ENCODE measurements at places on chromosomes 3 and 15.

DNA sequence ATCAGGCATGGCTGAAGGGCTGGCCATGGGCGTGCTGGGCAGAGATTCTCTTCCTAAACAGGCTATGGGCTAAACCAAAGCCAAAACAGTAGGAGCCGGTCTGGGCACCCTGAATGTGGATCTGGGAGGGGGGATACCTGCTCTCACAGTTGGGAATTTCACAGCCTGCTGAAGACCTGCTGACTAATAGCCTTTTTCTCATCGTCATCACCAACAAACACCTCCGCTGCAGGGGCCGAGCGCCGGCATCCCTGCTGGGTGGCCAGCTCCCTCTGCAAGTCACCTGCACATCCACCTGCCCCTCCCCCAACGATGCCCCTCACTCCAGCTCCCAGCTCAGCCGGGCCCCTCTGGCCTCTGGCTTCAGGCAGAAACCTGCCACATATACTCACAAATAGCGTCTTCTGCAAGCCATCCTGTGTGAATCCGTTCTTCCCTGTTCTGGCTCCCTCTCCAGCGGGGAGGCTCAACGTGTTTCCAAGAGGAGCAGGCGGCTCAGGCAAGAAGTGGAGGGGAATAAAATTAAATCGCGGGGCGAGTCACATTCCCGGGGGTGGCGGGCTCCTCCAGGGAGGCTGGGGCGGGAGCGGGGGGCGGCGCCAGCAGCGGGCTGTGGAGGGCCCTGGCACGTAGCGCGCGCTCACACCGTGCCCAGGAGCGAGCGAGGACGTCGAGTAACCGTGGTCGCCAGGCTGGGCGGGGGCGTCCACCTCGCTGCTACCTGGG lies 466 bp downstream of the IQSEC1 start:
- DNase-seq, result no peak

GRCh38 chr3:194129581-194130133 lies 6.3 kb upstream of the HES1 start:
- no peak for DNase-seq

DNA sequence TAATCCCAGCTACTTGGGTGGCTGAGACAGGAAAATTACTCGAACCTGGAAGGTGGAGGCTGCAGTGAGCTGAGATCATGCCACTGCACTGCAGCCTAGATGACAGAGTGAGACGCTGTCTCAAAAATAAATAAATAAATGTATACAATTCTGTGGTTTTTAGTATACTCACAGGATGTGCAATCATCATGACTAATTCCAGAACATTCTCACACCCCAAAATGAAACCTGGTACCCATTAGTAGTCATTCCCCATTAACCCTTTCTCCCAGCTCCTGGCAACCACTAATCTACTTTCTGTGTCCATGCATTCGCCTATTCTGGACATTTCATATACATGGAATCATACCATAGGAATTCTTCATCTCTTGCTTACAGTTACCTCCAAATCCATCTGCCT lies 44.5 kb downstream of the LRRFIP2 start:
- no peak for DNase-seq

DNA sequence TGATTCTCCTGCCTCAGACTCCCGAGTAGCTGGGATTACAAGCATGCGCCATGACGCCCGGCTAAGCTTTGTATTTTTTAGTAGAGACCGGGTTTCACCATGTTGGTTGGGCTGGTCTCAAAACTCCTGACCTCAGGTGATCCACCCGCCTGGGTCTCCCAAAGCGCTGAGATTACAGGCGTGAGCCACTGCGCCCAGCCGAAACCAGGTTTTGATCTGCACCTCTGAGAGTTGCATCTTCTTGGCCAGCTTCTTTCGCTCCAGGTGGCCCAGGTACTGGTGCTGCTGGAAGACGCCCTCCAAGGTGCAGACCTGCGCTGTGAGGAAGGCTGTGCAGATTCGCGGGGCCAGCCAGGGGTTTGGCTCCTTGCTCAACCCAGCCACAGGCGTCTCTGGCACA lies 275.4 kb upstream of the LRRC3B start:
- no peak for DNase-seq

- DNase-seq, result no peak
These were observed 309.8 kb downstream of the GBE1 start for GRCh38 chr3:81451611-81452010.

DNA sequence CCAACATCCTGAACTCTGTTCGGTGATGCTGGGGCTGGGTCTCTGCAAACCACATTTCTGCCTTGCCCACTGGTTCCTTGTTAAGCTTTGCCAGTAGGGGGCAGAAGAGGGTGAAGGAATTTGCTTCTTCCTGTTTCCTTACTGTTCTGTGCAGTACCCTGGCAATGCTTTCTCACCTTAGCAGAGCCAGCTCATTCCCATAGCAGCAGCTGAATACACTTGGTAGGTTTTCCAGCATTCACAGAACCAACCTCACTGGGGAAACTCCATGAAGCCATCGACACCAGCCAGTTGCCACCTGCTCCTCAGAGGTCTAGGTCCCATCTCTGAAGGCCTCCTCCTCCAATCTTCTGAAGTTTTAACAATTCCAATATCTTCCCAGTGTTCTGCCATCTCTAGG lies 308.4 kb downstream of the PDCD6IP start:
- no peak for DNase-seq

- DNase-seq, result no peak
These were observed 11.7 kb downstream of the ATP2C1 start for GRCh38 chr3:130905551-130905950.

GRCh38 chr3:108225221-108225620 lies 3.0 kb upstream of the IFT57 start:
- DNase-seq, result no peak

All from brain pericyte (primary cell).